IMR-90 (cell line): ENCODE measurements at places on chromosomes 5 and 9. TPM values are rescaled to one million over a fixed set of nuclear protein-coding genes. Genes with fewer than 3 reads are reported as not detected.

The OGN gene
- total RNA-seq: under 0.01 TPM in 1 of 2 replicates, not detected in the other

The GDF9 gene
- total RNA-seq: 0.18 and 0.28 TPM in 2 replicates

The MARVELD2 gene
- 0.54 and 0.83 TPM in 2 replicates for total RNA-seq

The OBP2B gene
- total RNA-seq: not detected in 2 replicates

The ROPN1L gene
- 0.28 and 0.36 TPM in 2 replicates for total RNA-seq

The PCDHB3 gene
- total RNA-seq: under 0.01 and 0.18 TPM in 2 replicates

The CAMK4 gene
- total RNA-seq: 4.8 and 6.7 TPM in 2 replicates

The PDE6A gene
- total RNA-seq: not detected in 2 replicates

The KDM4C gene
- 23.8 and 26.7 TPM in 2 replicates for total RNA-seq

The STPG3 gene
- not detected in 2 replicates for total RNA-seq

The AGXT2 gene
- total RNA-seq: not detected in 2 replicates

The F2RL2 gene
- 18.1 and 21.7 TPM in 2 replicates for total RNA-seq

The LAMC3 gene
- under 0.01 TPM in 1 of 2 replicates, not detected in the other for total RNA-seq

The UIMC1 gene
- 23.1 and 27.6 TPM in 2 replicates for total RNA-seq

The ACSL6 gene
- total RNA-seq: not detected in 2 replicates

DNA sequence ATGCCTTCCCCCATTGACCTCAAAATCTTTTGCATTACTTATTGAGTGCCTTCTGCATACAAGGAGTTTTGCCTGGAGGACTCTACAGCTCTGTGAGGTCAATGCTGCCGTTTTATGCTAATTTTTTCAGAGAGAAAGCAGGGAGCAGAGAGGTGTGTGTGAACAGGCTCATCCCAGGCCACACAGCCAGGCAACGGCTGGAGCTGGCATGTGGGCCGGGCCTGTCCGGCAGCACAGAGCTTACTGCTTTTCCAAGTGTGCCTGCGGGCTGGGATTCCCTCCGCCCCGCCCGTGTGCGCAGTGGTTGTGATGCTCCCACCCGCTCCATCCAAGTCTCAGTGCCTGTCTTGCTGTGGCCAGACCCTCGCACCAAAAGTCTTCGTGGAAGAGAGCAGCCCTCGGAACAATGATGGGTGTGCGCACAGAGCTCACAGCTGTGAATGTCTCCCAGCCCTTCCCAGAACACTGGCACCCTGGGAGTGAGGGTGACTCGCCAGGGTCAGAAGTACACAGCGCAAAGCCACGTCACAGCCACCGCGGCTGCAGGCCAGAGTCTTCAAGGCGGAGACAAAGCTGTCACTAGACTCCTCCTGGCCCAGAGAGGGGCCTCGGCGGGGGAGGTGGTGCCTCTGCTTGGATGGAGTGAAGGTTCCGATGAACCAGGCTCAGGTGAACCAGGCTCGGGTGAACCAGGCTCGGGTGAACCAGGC lies 82.8 kb downstream of the COL5A1 start:
- peak; percentile 55 for DNase-seq

DNA sequence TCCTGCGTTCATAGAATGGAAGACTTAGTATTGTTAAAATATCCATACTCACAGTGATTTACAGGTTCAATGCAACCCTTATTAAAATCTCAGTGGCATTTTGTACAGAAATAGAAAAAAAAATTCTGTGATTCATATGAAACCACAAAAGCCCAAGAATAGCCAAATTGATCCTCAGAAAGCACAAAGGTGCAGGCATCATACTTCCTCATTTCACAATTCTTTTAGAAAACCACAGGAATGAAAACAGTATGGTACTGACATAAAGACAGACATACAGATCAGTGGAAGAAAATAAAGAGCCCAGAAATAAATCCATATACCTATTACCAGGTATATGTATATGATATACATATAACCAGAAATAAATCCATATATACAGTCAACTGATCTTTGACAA lies 86.8 kb upstream of the MEGF10 start:
- peak; percentile 39 for DNase-seq

- peak; percentile 39 for DNase-seq
Measured at GRCh38 chr5:135073761-135074345, 39.8 kb upstream of the PITX1 start.

DNA sequence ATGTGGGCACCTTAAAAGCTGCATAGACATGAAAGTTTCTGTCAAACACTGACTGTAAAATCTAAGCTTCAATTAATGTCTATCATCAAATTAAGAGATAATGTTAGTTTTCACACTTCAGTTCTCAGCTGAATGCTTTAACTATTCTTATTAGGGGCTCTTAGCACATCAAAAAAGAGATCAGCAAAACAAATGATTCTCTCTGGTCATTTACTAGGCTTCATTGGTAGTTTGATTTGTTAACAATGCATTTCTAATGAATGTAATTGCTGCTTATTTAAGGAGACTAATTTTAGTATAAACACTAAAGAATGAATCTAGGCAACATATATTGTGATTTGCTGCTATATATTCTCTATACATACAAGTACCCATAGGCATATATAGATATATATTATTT lies 1182.0 kb downstream of the MAT2B start:
- no peak for DNase-seq

DNA sequence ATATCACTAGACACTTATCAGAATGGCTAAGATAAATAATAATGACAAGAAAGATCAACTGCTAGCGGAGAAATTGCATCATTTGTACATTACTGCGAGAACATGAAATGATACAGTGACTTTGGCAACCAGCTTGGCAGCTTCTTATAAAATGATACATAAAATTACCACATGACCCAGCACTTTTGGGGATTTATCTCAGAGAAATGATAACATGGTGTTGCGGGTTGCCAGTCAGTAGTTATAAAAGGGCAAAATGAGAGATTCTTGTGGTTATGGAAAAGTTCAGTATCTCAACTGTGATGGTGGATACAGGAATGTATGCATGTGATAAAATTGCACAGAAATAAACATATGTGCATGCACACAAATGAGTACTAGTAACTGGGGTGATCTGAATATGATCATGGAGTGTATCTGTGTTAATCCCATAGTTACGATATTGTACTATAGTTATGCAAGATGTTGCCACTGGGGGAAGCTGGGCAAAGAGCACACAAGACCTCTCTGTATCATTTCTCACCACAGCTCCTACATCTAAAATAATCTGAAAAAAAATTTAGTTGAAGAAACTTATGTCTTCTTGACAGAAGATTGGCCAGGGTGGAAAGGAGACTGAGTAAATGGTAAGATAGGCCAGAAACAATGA lies 128.9 kb downstream of the NXNL2 start:
- DNase-seq: peak; percentile 75

- DNase-seq: no peak
Measured at GRCh38 chr5:174339130-174339529, 293.6 kb downstream of the NSG2 start.

GRCh38 chr5:147400126-147400809 lies 109.6 kb downstream of the DPYSL3 start:
- no peak for DNase-seq

- no peak for DNase-seq
Measured at GRCh38 chr9:94610181-94610606, 16.6 kb upstream of the FBP2 start.

GRCh38 chr5:67723873-67724272 lies 491.7 kb upstream of the PIK3R1 start:
- DNase-seq: no peak

- peak; percentile 10 for DNase-seq
Measured at GRCh38 chr5:36658038-36658756, 51.8 kb downstream of the SLC1A3 start.

GRCh38 chr9:71857159-71857558 lies 53.8 kb downstream of the ABHD17B start:
- no peak for DNase-seq

- DNase-seq: no peak
Measured at GRCh38 chr9:91202736-91203283, 158.9 kb downstream of the AUH start.

DNA sequence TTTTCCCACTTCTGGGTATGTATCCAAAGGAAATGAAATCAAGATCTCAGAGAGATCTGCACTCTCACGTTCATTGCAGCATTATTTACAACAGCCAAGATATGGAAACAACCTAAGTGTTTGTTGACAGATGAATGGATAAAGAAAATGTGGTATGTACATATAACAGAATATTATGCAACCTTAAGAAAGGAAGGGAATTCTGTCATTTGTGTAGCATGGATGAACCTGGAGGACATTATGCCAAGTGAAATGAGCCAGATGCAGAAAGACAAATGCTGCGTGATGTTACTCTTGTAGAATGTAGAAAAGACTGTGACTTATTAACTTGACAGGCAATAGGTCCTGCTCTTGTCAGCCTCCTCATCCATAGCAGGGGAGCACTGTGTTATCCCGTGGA lies 31.4 kb downstream of the PPARGC1B start:
- no peak for DNase-seq

DNA sequence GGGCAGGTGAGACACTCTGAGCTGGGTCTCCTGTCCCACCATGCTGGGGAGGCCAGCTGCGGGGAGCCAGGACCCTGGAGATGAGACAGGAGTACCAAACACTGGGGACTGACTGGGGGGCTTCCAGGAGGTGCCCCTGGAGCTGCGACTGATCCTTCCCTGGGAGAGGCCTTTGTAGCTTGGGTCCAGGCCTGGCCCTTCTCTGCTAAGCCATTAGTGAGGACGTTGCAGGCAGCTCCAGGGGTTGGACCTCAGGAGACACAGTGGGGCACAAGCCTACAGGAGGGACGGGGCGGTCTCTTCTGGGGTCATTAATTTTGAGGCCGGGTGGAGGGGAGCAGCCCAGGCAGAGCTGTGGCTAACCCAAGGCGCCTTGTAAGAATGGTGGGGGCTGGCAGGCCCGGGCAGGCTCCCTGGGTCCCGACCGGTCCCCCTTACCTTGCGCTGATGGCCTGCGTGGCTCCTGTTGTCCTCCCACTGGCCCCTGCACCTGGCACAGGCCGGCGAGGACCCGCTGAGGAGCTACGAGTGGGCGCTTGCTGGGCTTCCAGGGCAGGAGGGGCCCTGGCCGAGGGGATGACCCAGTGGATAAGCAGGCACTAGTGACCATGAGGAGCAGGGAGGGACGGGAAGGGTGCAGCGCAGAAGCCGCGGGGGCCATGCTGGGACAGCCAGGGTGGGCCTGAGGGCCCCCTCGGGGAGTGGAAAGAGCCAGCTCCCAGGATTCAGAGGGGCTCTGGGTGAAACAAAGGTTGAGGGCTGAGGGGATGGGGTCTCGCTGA lies 5.1 kb downstream of the MRPS2 start:
- DNase-seq: no peak

DNA sequence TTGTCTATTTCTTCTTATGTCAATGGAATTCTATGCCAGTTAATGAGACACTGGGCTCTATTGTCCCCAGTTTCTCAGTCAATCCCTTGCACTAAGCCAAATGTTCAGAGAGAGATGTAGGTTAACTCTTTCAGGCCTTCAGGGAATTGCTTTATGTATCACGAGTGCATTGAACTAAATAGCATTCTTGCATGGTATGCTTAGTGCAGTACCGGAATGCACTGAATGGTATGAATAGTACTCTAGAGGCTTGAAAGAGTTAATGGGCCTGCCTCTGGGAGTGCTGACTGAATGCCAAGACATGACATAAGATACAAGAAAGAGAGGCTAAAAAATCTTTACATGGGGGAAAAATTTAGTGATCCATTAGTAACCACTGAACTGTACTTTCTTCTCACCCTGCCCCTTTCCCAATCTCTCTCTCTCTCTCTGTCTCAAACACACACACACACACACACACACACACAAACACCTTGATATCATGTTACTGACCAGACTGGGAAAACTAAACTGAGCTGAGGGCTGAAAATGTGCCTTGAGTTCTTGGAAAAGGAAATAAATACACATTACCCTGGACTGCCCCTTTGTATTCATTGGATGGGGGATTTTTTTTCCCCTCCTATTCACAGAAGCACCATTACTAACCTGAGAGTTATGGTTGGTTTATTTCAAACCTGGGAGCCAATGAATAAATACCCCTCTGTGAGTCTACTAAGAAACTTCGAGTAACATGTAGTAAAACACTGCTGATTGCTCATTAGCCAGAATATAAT lies 35.4 kb upstream of the TMC1 start:
- DNase-seq: peak; percentile 68

DNA sequence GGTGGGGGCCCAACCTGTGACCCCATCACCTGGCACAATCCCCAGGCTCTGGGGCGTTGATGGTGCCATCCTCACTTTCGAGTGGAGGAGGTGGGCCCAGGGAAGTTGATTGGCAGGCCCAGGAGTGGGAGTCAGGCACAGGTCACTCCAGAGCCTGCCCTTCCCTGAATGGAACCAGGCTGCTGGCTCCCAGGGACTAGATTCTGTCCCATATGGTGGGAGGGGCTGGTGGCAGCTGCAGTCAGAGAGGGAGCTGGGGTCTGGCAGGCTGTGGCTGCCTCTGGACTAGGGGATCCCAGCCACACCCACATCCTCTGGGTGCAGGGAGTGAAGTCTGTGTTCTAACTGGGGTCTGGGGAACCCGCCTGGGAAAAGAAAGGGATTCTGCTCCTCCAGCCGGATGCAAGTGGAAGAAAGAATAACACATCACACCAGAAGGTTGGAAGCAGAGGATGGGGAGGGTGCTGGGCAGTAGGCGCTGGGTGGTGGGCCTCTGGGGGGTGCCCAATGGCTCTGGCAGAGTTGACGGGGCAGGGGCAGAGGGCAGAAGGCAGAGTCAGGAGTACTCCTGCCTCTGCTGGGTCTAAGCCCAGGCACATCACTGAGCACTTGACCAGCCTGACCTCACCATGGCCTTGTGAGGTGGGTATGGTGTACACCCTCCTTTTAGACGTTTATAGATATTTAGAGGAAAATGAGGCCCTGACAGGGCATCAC lies 25.8 kb downstream of the CEL start:
- no peak for DNase-seq

DNA sequence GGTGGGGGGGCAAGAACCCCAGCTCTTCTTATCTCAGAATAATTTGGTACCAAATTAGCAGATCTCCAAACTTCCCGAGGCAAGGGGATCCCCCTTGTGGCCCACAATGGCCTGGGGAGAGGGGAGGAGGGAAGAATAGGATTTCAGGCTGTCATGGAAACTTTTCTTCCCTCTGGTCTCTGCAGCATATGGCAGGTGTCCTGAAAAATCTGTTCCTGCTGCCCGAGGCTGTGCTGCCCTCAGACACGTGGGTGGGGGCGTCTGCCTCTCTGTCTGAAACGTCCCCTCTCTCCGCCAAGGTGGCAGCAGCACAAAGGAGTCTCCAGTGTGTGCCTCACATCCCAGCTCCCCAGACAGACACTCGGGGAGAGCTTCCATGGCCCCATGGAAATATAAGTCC lies 34.0 kb downstream of the CCNJL start:
- DNase-seq: no peak

DNA sequence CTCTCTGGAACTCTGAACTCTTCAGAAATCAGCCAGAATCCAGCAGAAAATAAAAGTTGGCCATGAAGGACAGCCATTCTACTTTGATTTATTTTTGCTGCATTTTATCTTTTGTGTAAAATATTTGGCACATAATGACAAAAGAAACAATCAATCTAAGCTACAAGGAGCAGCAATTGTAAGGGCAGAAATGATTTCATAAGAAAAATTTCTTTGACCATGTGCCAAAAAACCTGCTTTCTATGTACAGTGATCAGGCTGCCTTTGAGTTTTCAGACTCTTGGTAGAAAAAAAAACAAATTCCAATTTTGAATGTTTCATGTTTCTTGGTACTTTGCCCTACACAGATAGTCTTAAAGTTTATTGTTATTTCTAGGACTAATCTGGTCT lies 69.8 kb upstream of the SLC1A3 start:
- no peak for DNase-seq
